Sigmoid colon (tissue), 7 donors: ENCODE measurements at places on chromosomes 11 and 22. TPM values are rescaled to one million over a fixed set of nuclear protein-coding genes. Genes with fewer than 3 reads are reported as not detected.
A peak's percentile ranks its signal among the peaks of the same experiment; 100 is the strongest.

F2 gene
- not detected for total RNA-seq

ALDH3B1 gene
- total RNA-seq: 12.5 TPM

NAALADL1 gene
- 46.8 TPM for total RNA-seq

CSNK2A3 gene
- total RNA-seq: 0.33 TPM

GRIA4 gene
- 6.1 TPM for total RNA-seq

INPPL1 gene
- 66.6 TPM for total RNA-seq

POTEH gene
- not detected for total RNA-seq

SYT8 gene
- total RNA-seq: not detected

KCNQ1OT1 gene
- total RNA-seq: 3.6 TPM

CYP2D6 gene
- total RNA-seq: not detected

DNA sequence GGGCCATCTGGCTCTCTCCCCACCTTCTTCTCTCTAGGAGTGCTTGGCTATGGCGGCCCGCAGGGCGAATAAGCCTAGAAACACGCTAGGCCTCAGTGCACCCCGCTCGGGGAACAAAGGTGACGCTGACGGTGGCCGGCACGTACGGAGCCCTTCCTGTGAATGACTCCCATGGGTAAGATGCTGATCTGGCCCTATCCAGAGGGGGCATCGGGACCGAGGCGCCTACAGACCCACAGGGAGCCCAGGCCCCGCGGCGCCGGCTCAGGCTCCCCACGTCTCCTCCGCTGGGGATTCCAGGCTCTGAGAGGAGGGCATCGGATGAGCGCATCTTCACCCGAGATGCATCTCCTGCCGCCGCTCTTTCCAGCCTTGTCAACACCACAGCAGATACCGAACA is 31.4 kb upstream of the TESMIN start:
- no peaks in the 10 kb centered on the region for H3K27me3 ChIP-seq
- peaks cover 49% of the 10 kb centered on the region for H3K36me3 ChIP-seq
- H3K4me1 ChIP-seq: no peaks in the 10 kb centered on the region

GRCh38 chr22:44894782-44895181 is 115.0 kb downstream of the PHF21B start:
- H3K27me3 ChIP-seq: no peaks in the 10 kb centered on the region
- H3K36me3 ChIP-seq: no peaks in the 10 kb centered on the region
- no peaks in the 10 kb centered on the region for H3K4me1 ChIP-seq
- DNase-seq: no peak
- no peak overlapping the region for H3K4me3 ChIP-seq

DNA sequence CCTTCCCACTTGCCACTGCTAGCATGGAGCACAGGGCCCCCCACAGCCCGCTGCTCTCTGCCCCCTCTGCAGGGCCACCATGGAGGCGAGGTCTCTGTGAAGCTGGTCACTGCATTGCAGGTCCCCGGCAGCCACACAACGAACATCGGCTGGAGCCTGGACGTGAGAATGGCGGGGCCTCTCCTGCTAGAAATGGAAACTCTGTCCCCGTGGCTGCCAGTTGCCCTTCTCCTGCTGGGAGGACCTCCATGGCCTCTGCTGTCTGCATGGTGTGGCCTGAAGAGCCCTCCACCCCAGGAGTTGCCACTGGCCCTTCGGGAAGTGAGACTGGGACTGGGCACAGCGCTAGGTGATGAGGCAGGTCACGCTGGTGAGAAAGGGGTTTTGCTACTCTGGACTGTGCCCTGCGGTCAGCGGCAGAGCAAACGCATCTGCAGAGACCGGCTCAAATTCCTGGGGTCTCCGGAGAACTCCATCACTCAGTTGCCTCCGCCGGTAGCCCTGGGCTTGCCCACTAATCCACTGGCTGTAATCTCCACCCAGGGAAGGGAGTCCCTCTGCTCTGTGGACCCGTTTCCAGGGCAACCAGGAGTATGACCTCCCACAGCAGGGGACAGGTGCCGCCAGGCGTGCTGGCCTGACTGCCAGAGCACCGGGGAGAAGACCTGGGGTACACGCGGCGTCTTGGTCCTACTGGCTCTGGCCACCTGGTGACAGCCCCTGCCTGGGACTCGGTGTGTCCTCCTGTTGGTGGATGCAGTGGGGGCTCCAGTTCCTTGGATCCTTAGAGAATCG is 806.3 kb downstream of the BRD1 start:
- no peaks in the 10 kb centered on the region for H3K36me3 ChIP-seq
- no peaks in the 10 kb centered on the region for H3K4me1 ChIP-seq
- DNase-seq: peak; percentile 58

- no peak overlapping the region for H3K27ac ChIP-seq
- peaks cover 13% of the 10 kb centered on the region for H3K4me1 ChIP-seq
- DNase-seq: no peak
- no peak overlapping the region for H3K4me3 ChIP-seq
Observed at GRCh38 chr11:82533628-82534327, 199.9 kb downstream of the FAM181B start.

DNA sequence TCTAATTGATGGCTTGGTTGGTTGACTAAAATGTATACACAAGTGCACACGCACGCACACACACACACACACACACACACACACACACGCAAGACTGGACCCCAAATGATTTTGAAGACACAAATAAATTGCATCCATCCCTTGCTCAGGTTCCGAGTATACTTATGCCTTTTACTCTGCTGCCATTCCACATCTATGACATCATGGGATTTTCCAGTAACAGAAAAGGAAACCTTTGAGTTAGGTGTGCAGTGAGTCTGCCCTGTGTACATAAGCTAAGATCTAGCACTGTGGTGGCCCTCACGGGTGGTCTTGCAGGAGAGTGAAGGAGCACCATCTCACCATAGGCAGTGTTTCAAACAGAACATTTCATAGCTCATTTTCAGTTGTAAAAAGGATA is 20.5 kb upstream of the LARGE1 start:
- H3K36me3 ChIP-seq: no peaks in the 10 kb centered on the region
- H3K27me3 ChIP-seq: no peaks in the 10 kb centered on the region
- no peak overlapping the region for H3K4me3 ChIP-seq
- H3K4me1 ChIP-seq: no peaks in the 10 kb centered on the region
- DNase-seq: no peak

- peak overlapping the region; percentile 37 for H3K4me3 ChIP-seq
- no peaks in the 10 kb centered on the region for H3K27me3 ChIP-seq
- H3K27ac ChIP-seq: peak overlapping the region; percentile 25
Observed at GRCh38 chr22:44181912-44182587, 1.3 kb downstream of the PARVG start.

- no peaks in the 10 kb centered on the region for H3K36me3 ChIP-seq
- DNase-seq: no peak
- no peaks in the 10 kb centered on the region for H3K27me3 ChIP-seq
- no peak overlapping the region for H3K4me3 ChIP-seq
Observed at GRCh38 chr11:61613051-61613450, 32.2 kb upstream of the SYT7 start.

DNA sequence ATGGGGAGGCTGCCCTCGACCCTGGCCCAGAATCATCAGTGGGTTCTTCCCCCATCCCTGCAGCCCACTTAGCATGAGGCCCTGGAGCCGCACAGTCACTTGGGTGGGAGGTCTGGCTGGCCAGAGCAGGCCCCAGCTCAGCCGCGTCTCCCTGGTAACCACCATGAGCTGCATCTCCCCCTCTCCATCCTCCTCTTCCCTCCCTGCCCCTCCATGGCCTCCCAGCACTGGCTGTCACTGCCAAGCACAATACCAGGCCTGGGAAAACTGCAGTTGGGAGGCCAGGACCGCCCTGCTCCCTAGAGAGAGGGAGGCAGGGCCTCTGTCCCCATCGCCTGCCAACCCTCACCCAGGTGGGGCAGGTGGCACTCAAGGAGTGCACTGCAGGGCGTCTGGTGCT is 8.0 kb downstream of the CSDC2 start:
- peaks cover 18% of the 10 kb centered on the region for H3K4me1 ChIP-seq
- H3K27me3 ChIP-seq: no peaks in the 10 kb centered on the region
- no peak for DNase-seq
- no peak overlapping the region for H3K27ac ChIP-seq

- no peak overlapping the region for H3K4me3 ChIP-seq
- no peaks in the 10 kb centered on the region for H3K4me1 ChIP-seq
- no peaks in the 10 kb centered on the region for H3K36me3 ChIP-seq
- H3K27ac ChIP-seq: no peak overlapping the region
Observed at GRCh38 chr11:119273721-119274120, 43.2 kb downstream of the MCAM start.

DNA sequence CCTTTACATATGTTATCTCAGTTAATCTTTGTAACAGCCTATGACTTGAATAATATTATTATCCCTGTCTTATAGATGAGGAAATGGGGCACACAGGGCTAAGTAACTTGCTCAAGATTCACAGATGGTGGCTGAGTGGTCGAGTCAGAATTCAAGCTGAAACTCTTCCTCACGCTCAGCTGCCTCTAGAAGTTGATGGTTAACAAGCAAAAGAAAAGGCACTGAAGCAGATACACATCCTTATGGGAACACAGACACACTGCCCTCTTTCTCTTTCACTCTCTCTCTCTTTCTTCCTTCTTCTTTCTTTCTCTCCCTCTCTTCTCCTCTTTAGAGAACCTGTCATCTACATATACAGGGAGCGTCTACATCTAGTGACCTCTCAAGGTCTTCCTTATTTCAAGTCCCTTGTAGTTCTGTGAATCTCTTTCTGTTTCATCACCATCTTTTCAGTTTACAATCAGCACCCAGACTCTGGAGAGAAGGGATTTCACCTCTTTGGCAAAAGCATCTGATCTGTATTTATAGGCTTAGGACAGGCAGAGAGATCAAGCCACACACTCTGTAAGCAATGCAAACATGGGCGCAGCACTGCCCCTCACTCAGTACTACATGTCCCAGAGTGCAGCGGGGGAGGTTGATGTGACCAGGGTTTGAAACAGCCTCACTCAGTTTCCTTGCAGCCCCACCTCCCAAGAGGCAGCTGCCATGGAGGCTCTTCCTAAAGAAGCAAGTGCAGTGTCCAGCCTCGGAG is 75.7 kb downstream of the GRAMD1B start:
- no peak overlapping the region for H3K27ac ChIP-seq
- no peak for DNase-seq
- H3K27me3 ChIP-seq: no peaks in the 10 kb centered on the region
- no peaks in the 10 kb centered on the region for H3K36me3 ChIP-seq
- H3K4me3 ChIP-seq: no peak overlapping the region
- no peaks in the 10 kb centered on the region for H3K4me1 ChIP-seq

DNA sequence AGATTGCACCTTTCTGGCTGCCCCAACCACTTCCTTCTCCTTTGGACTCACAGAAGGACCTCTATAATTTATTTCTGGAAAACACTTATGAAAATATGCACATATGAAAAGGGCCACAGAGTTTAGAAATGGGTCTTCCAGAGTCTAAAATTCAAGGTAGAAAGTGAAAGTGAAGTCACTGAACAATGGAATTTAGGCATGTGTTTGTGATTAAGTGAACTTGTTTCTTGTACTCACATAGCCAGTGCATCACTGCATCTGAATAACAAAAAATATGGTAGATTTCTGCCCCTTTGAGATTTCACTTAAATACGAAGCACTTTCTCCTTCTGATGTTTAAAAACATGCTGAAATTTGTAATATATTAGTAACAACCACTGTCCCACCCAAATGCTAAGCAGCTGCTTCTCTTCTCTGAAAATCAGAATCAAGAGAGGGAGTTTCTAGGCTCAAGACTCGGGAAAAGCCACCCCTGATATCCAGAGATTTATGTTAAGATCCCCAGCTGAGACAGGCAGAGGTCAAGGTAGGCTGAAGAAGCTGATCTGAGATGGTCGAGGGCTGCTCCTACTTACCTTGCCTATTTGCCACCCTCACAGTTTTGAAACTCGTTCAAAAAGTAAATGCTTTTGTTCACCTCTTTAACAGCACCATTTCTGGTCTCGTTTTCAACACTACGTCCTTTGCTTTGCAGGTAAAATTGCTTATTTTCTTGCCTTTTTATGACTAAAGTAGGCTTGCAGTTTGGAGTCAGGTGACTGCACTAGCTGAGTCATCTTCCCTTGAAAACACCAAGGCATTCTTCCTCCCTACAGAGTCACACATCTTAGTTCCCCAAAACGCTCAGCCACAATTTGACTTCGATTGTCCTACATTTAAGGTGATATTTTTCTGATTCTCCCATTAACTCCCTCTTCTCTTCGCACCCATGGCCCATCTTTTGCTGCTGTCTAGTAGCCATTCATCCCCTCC is at the start of gene XKR3:
XKR3 (minus strand) TSS at position 696 of the 972 bp plus-strand sequence. CDS start 17,338 bp downstream, outside the sequence.
- H3K27ac ChIP-seq: no peak within 1 kb of the TSS
- no peaks in the 10 kb centered on the region for H3K36me3 ChIP-seq
- DNase-seq: no peak
- H3K4me1 ChIP-seq: no peaks in the 10 kb centered on the region

DNA sequence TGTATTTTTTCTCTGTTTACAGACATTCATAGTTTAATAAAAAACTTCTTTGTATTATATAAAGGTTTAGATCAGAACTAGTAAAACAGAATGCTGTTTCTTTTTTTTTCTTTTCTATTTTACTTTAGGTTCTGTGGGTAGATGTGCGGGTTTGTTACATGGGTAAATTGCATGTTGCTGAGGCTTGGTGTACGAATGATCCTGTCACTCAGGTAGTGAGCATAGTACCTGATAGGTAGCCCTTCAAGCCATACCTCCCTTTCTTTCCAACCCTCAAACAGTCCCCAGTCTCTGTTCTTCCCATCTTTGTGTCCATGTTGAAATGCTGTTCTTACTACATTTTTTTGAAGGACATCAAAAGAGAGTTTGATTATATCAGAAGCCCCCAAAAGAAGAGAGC is 3.2 kb downstream of the ATM start:
- H3K27me3 ChIP-seq: no peaks in the 10 kb centered on the region
- H3K4me3 ChIP-seq: no peak overlapping the region
- no peak for DNase-seq
- H3K4me1 ChIP-seq: peaks cover 21% of the 10 kb centered on the region
- H3K36me3 ChIP-seq: peaks cover 24% of the 10 kb centered on the region

DNA sequence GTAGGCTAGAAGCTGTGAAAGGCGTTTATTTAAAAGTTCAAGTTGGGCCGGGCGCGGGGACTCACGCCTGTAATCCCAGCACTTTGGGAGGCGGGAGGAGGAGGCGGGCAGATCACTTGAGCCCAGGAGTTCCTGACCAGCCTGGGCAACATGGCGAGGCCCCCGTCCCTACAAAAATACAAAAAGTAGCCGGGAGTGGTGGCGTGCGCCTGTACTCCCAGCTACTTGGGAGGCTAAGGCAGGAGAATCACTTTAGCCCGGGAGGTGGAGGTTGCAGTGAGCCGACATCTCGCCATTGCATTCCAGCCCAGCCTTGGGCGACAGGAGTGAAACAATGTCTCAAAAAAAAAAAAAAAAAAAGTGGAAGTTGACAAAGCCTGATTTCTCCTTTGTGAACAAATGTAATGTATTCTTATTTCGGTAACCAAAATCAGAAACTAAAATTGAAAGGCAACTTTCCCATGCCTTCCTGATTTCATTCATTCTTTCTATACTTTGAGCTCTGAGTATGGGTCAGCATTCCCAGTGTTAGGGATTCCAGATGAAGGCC is 825 bp downstream of the PTPMT1 start:
- peaks cover 19% of the 10 kb centered on the region for H3K36me3 ChIP-seq
- no peaks in the 10 kb centered on the region for H3K4me1 ChIP-seq
- DNase-seq: no peak
- no peaks in the 10 kb centered on the region for H3K27me3 ChIP-seq
